ENCODE measurements at places on chromosomes 7 and 10. TPM values are rescaled to one million over a fixed set of nuclear protein-coding genes. Genes with fewer than 3 reads are reported as not detected.

The DNMBP gene
- 22.6 TPM for total RNA-seq

The OR2A1 gene
- not detected for total RNA-seq

The LRMDA gene
- total RNA-seq: 4.4 TPM

The PON1 gene
- 1.3 TPM for total RNA-seq

The MSMB gene
- total RNA-seq: 0.42 TPM

The ADD3 gene
- 3.1 TPM for total RNA-seq

The AGFG2 gene
- total RNA-seq: 50.9 TPM
